Naive thymus-derived CD4-positive, alpha-beta T cell (primary cell): ENCODE measurements at places on chromosomes 13 and 19. TPM values are rescaled to one million over a fixed set of nuclear protein-coding genes. Genes with fewer than 3 reads are reported as not detected.

The EDDM13 gene
- not detected for total RNA-seq

The ZNF17 gene
- total RNA-seq, result 14.6 and 17.2 TPM in 2 replicates

The NLRP5 gene
- total RNA-seq, result not detected in 2 replicates

The S1PR4 gene
- total RNA-seq, result 238 TPM

The NOVA2 gene
- total RNA-seq, result not detected

The FOXO1 gene
- 93.7 TPM for total RNA-seq

The CGB7 gene
- not detected for total RNA-seq
